Effector memory CD4-positive, alpha-beta T cell (primary cell): ENCODE measurements at places on chromosomes 6 and 20.

DNA sequence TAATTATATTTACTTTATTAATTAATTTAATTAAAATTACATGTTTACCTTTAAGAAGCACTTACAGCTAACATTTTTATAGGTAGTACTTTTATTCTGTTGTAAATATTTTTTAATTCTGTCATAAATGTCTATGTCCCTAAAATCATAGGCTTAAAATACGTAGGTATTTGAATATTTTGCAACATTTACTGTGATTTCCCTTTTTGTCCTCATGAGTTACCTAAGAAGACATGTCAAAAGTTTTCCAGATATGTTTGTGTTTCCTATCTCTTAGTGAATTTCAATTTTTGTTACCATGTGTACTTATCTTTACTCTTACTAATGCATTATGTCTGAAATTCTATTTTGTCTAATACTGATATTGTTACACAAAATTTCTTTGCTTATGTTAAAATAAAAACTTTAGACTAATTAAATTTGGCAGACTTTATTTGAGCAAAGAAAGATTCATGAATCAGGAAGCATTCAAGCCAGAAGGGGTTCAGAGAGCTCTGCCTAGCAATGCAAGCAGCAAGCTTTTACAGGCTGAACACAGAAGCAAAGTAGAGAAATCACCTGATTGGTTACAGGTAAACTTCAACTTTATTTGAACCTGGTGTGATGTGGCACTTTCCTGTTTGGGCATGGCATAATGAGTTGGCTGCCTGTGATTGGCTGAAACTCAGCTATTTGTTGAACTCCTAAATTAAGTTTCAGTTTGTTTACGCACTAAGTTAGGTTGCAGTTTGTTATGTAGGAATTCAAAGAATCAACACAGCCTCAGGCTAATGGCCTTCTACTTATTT is 123.2 kb upstream of the TMEM170B start:
- H3K36me3 ChIP-seq = no peaks in the 10 kb centered on the region
- H3K27ac ChIP-seq = peak overlapping the region; percentile 46
- H3K4me3 ChIP-seq = peak overlapping the region; percentile 14

GRCh38 chr20:49936153-49937026 is at the start of gene RNF114:
RNF114 (plus strand) TSS chr20:49936397; CDS start chr20:49936413, 16 bp downstream.
- peaks cover 23% of the 10 kb centered on the region for H3K4me1 ChIP-seq
- no peaks in the 10 kb centered on the region for H3K27me3 ChIP-seq
- DNase-seq = peak; percentile 87
- peaks cover 6% of the 10 kb centered on the region for H3K36me3 ChIP-seq

DNA sequence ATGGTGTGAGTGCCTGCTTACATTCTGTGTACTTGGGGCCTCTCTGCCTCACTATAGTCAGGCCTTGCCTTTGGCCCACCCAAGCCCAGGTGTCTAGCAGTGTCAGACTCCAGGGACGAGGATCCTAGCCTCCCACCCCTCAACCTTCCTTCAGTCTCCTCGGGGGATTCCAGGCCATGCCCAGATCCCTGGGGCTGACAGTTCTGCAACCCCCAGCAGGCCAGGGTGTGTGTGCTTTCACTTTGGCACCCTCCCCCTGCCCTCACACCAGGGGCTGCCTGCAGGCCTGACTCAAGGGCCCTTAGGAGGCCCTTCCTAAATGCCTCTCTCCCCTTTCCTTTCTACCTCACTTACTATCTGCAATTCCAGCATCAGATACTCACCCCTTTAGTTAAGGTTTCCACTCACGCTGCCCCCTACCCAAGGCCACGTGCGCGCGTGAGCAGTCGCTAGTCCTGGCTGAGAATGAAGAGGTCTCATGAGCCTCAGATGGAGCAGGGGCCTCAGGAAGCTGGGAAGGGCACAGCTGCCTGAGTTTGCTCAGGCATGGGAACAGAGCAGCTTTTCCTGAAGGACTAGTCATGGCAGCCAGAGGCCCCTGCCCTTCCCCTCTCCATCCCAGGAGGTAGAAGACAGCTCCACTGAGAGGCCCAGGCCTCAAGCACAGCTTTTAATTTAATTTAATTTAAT is 859 bp upstream of the CLPS start:
- no peaks in the 10 kb centered on the region for H3K36me3 ChIP-seq
- no peaks in the 10 kb centered on the region for H3K27me3 ChIP-seq
- H3K4me1 ChIP-seq = no peaks in the 10 kb centered on the region

DNA sequence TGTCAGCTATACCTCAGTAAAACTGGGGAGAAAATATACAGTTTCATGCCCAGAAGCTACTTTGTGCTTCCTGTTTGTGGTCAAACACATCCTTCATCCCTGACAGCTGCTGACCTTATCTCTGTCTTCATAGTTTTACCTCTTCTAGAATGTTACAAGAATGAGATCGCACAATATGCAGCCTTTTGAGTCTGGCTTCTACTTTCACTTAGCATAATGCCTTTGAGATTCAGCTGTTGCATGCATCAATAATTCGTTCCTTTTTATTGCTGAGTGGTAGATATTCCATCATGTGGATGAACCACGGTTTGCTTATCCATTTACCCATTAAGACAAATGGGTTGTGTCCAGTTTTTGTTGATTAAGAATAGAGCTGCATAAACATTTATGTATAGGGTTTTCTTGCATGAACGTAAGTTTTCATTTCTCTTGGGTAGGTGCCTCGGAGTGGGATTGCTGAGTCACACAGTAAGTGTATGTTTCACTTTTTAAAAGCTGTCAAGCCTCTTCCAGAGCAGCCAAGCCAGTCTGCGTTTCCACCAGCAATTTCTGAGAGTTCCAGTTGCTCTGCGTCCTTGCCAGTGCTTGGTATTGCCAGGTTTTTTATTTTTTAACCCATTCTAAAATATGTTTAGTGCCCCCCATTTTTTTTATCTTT is 86.6 kb upstream of the PAX1 start:
- DNase-seq = no peak
- H3K27me3 ChIP-seq = no peaks in the 10 kb centered on the region
- no peak overlapping the region for H3K27ac ChIP-seq
- no peaks in the 10 kb centered on the region for H3K36me3 ChIP-seq

GRCh38 chr6:157227202-157228166 is 95.8 kb downstream of the TMEM242 start:
- no peak for DNase-seq
- H3K27ac ChIP-seq = no peak overlapping the region
- H3K4me1 ChIP-seq = peaks cover 28% of the 10 kb centered on the region
- H3K4me3 ChIP-seq = no peak overlapping the region

DNA sequence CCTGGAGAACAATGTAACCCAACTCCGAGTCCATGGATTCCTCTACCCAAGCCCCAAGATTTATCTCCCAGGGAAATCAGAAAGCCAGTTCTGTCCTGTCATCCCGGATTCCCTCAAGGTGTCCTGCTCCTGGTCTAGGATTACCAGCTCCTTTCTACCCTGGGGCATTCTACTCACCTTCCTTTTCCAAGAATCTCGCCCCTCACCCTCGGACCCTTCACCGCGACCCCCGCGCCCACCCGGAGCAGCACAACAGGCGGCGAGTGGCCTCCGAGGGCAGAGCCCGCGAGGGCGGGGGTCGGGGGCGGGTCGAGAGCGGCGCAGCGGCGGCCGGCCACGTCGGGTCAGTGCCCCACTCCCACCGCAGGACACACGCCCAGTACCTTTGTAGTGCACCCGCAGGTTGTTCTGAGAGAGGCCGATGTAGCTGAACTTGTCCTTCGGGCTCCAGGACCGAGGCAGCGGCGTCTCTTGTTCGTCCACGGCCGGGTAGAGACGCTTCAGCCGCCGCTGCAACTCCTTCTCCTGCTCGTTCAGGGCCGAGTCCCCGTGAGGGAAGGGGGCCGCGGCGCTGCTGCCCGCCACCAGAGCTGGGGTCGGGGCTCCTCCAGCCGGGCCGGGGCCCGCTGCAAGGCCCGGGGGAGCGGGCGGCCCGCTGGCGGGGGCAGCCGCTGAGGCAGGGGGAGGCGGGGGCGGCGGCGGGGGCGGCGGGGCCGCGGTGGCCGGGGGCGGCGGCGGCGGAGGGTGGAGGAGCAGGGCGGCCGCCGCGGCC is 897 bp downstream of the RANBP9 start:
- H3K4me3 ChIP-seq = peak overlapping the region; percentile 85
- H3K27ac ChIP-seq = peak overlapping the region; percentile 80
- H3K4me1 ChIP-seq = no peaks in the 10 kb centered on the region
- no peaks in the 10 kb centered on the region for H3K27me3 ChIP-seq

GRCh38 chr20:38395165-38395564 is 40.0 kb downstream of the SNHG17 start:
- H3K27ac ChIP-seq = no peak overlapping the region
- H3K4me1 ChIP-seq = no peaks in the 10 kb centered on the region
- H3K27me3 ChIP-seq = no peaks in the 10 kb centered on the region
- no peak overlapping the region for H3K4me3 ChIP-seq

GRCh38 chr6:111757342-111757741 is 115.9 kb downstream of the FYN start:
- DNase-seq = peak; percentile 25
- no peaks in the 10 kb centered on the region for H3K36me3 ChIP-seq
- H3K27ac ChIP-seq = peak overlapping the region; percentile 91
- H3K27me3 ChIP-seq = no peaks in the 10 kb centered on the region

- peak; percentile 58 for DNase-seq
- no peaks in the 10 kb centered on the region for H3K36me3 ChIP-seq
- no peaks in the 10 kb centered on the region for H3K27me3 ChIP-seq
- no peak overlapping the region for H3K4me3 ChIP-seq
- peaks cover 16% of the 10 kb centered on the region for H3K4me1 ChIP-seq
These were observed 17.3 kb downstream of the GABRR2 start for GRCh38 chr6:89297695-89298351.

DNA sequence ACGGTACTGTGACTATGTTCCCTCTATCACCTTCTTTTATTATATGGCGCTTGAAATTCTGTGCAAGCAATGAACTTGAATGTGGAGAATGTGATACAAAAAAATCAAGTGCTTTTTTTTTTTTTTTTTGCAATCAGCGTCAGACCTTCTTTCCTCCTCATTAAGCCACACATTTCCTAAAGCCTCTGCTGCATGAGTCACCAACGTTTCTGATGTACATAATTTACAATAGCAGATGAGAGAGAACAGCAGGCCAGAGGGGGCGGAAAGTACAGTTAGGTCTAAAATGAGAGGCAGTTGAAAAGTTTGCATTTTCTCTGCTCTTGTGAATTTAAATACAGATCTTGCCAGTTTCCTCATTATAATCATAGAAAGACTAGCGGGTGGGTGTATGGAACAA is 114.6 kb upstream of the RIPOR2 start:
- no peak overlapping the region for H3K4me3 ChIP-seq
- peak; percentile 51 for DNase-seq
- no peaks in the 10 kb centered on the region for H3K36me3 ChIP-seq

DNA sequence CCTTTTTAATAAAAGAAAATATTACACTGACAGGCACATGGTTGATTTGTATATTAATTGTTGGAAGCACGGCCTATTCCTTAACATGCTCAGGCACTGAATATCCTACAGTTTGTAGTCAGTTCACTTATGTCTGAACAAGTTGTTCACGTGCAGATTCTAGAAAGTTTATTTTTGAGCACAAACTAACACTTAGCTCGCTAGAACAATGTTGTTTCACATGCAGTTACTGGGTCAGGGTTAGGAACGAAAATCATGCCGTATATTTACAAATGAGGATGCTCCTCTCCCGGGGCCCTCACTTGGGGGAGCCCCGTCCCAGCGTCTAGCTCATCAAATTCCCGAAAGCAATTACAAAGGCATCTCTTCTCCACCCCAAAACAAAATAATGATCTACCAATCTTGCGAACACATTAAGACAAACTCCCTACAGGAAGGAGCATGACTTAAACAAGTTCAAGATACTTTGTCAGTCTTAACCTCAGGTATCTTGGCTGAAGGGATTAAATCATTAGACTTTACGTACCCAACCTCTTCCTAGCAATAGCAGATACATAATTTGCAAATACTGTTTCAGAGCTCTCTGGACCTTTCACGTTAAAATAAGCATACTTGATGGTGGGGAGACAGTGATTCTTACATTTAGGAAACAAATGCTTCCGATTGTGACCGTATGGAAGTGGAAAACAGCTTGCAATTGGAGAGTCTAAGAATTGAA is 1.5 kb downstream of the MAP7 start:
- H3K4me1 ChIP-seq = peaks cover 12% of the 10 kb centered on the region
- no peak for DNase-seq

GRCh38 chr6:39054577-39055142 is 6.1 kb downstream of the GLP1R start:
- no peak for DNase-seq
- no peaks in the 10 kb centered on the region for H3K36me3 ChIP-seq
- peaks cover 3% of the 10 kb centered on the region for H3K4me1 ChIP-seq
- H3K4me3 ChIP-seq = no peak overlapping the region
- no peak overlapping the region for H3K27ac ChIP-seq

DNA sequence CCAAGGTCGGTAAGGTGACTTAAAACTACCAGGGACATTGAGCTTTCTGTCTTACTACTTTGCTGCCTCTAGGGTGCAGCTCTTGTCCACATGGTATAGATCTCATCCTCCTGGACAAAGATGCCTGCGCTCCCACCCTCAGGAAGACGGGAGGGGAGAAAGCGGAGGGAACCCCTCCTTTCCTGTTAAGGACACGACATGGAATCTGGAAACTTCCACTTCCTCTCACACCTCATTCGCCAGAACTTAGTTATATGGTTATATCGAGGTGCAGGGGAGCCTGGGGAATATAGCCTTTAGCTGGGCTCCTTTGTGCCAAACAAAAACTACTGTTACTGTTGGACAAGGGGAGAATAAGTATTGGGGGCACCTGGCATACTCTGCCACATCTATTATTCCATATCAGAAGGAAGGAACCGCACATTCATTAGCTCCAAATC is 224.3 kb upstream of the TSHZ2 start:
- H3K27ac ChIP-seq = no peak overlapping the region
- H3K36me3 ChIP-seq = no peaks in the 10 kb centered on the region
- no peaks in the 10 kb centered on the region for H3K27me3 ChIP-seq
- no peak for DNase-seq
- no peak overlapping the region for H3K4me3 ChIP-seq

DNA sequence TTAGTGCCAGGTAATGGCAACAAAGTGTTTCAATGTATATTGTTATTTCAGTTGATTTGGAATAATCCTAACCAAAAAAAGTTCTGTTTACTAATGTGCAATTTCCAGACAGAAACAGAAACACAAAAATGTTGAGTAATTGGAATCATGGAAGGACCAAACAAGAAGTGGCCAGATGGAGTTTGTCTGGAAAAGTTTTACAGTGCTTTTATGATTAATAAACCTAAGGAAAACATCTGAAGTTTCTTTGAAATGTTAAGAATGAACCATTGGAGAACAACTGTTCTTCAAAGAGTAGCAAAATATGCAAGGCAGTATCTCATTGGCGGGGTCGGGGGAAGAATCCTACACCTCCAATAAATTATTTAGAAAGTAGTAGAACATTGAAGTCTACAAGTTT is 19.0 kb upstream of the FILIP1 start:
- no peaks in the 10 kb centered on the region for H3K36me3 ChIP-seq
- no peaks in the 10 kb centered on the region for H3K27me3 ChIP-seq
- H3K4me3 ChIP-seq = no peak overlapping the region
- no peak for DNase-seq
- H3K4me1 ChIP-seq = no peaks in the 10 kb centered on the region
- no peak overlapping the region for H3K27ac ChIP-seq

- no peak overlapping the region for H3K27ac ChIP-seq
- no peaks in the 10 kb centered on the region for H3K36me3 ChIP-seq
- no peak for DNase-seq
- H3K27me3 ChIP-seq = no peaks in the 10 kb centered on the region
These were observed 22.1 kb upstream of the ZNF76 start for GRCh38 chr6:35237476-35237875.

GRCh38 chr20:53331151-53331973 is 262.3 kb downstream of the ZNF217 start:
- H3K27me3 ChIP-seq = no peaks in the 10 kb centered on the region
- no peak overlapping the region for H3K27ac ChIP-seq
- no peaks in the 10 kb centered on the region for H3K4me1 ChIP-seq
- DNase-seq = no peak
- H3K4me3 ChIP-seq = no peak overlapping the region
